ENCODE measurements at places on chromosomes 12 and 14.
A peak's percentile ranks its signal among the peaks of the same experiment; 100 is the strongest.

GRCh38 chr12:88951177-88951576, 370.9 kb upstream of the KITLG start:
- DNase-seq, result no peak

- no peak for DNase-seq
Observed at GRCh38 chr12:98519257-98519907, 4.0 kb downstream of the TMPO start.

DNA sequence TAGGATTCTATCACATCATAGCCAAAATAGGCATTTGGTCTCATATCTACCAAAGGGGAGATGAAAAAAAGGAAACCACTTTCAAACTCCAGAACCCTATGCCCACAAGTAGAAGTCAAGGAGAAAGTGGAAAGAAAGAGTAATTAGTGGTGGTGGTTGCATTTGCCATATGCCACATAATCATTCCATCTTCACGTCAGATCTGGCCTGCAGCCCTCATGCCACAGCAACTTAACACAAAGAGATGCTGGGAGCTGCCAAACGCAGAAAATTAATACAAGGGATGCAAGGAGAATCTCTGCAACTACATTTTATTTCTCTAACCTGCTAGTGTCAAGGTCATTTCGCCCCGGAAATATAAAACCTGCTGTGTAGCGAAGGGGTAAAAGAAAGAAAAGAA, 148.6 kb upstream of the FOXN3 start:
- DNase-seq, result no peak

DNA sequence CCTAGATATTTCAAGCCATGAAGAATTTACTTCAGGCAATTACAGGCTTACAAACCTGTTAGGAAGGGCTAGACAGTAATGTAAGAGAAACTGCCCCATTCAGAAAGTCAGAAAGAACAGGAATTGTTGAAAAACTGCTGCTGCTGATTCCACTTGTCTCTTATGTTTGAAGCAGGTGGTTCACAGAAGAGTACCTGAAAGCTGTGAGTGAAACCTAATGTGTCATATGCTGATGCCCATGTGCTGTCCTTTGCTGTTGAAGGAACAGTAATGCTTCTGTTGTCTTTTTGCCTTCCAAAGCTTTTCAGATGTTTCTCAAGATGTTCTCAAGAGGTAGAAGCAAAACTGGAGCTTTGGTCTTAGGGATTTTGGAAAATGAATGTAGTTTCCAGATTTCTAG, 39.0 kb downstream of the MNAT1 start:
- no peak for DNase-seq

DNA sequence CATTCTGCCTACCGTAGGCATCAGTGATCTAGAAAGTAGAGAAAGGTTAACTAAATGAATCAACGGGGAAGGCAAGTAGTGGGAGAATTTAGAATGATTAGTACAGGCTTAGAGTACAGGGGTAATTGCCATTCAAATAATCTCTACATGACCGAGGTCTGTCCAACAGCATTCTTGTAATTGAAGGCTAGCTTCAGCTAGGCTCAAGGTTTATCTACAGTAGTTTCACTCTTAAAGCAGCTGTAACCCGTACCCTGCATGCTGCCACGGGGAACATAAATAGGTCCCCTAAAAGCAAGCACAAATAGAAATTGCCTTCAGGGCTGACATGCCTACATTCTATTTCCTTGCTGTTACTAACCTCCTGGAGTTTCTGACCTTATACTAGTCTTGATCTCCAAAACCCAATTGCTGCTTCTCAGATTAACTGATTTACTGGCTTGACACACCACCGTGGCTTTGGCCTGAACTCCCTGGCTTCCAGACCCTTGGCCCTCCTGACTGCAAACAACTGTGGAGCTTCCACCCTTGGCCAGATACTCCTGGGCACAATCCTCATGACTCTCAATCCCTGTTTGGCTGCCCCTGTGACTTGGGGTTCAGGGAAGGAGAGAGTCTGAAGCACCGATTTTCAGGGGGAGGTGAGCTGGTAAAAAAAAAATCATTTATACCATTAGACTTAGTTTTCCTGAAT, 242.1 kb upstream of the FOXN3 start:
- DNase-seq, result no peak

DNA sequence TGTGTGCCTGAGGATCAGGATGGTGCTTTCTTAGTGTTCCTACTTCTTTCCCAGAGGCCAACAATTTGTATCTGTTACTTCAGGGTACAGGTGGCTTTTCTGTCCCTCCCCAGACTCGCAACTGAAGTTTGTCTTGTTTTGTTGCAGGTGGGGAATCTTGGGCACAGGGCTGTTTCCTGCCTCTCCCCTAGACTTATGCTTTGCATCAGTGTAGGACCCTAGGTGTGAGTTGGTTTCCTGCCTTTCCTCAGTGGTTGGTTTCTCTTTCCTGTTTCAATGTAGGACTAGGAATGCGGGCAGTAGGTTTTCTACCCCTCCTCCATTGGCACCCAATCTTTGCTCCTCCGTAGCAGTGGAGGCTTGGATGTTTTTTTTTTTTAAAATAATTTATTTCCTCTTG, 87.0 kb downstream of the TRMT5 start:
- DNase-seq, result no peak

GRCh38 chr14:84707830-84708229, 822.1 kb upstream of the FLRT2 start:
- DNase-seq, result no peak

GRCh38 chr12:115324949-115325593, 641.1 kb upstream of the TBX3 start:
- DNase-seq, result no peak

GRCh38 chr12:101823891-101824290, 6.9 kb downstream of the GNPTAB start:
- peak; percentile 34 for DNase-seq

- no peak for DNase-seq
Observed at GRCh38 chr12:121578230-121579189, 2.3 kb downstream of the KDM2B start.

DNA sequence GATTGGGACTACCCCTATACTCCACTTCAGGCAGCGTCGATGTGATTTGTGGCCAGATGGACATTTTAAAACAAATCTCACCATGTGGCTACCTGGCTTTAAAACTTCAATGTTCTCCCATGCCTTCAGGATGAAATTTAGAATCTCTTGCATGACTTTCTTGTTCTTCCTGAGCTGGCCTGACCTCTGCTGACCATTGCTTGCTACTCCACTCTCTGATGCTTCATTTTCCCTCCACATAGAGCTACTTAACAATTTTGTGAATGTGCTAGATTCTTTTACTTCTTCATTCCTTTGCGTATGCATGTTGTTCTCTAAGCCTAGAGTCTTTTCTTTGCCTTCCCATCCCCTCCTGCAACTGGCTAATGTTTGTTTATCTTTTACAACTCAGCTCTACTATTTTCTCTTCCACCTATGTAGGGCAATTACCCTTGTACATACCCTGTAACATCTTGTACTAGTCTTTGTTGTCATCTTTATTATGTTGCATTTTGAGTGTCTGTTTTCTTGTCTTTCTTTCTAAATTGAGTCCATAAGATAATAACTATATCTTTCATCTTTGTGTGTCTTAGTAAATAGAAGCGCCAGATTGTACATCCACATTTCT, 41.2 kb downstream of the YLPM1 start:
- DNase-seq, result no peak

- no peak for DNase-seq
Observed at GRCh38 chr12:126157575-126157966, 1092.3 kb downstream of the AACS start.

DNA sequence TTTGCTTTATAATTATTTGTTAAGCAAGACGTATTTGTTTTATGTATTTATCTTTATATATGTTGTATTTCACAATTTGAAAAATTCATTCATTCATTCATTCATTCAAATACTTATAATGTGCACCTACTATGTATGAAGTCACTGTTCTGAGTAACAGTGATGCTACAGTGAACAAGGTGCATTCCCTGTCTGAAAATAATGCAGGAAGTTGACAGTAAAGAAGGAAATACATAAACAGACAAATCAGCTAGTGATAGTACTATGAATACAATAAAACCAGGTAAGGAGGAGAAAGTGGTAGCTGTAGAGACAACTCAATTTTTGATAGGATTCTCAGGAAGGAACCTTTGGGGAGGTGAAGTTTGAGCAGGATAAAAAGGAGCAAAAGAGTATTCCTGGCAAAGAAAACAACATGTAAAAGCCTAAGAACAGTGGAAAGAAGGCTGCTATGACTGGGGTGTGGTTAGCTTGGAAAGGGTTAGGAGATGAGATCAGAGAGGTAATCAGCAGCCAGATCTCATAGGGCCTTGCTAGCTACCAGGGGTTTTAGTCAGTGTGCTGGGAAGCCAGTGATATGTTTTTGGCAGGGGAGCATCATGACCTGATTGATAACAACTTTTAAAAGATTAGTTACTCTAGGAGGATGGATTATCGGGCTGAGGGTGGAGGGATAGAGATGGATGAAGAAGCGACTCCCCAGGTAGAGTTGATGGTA, 17.4 kb downstream of the BICDL1 start:
- no peak for DNase-seq

DNA sequence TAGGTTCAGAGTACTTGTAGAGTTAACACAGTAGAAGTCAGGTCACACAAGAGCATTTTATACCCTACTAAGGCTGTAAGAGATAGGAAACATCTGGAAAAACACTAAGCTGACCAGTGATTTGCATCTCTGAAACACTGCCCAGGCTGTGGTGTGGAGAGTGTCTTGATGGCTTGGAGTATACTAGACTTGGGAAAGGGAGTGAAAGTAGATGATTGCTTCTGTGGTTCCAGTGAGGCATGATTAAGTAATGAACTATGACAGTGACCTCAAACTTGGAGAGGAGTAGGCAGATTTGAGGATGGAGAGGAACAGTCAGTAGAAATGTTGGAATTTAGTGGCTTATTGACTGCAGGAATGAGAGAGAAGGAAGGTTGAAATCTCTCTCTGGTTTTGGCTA, 201.2 kb downstream of the FLRT2 start:
- DNase-seq, result no peak

DNA sequence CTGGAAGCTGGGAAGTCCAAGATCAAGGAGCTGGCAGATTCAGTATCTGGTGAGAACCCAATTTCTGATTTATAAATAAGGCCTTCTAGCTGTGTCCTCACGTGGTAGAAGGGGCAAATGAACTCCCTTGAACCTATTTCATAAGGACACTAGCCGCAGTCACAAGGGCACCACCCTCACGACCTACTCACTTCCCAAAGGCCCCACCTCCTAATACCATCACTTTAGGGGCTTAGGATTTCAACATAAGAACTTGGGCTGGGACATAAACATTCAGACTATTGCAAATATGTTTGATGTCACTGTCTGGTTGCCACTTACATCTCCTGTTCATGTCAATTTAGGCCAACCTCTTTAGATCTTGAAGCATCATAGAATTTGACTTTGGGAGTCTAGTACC, 10.8 kb upstream of the CNIH1 start:
- DNase-seq, result no peak

- no peak for DNase-seq
Observed at GRCh38 chr12:20946732-20947131, 136.2 kb downstream of the SLCO1B3 start.

DNA sequence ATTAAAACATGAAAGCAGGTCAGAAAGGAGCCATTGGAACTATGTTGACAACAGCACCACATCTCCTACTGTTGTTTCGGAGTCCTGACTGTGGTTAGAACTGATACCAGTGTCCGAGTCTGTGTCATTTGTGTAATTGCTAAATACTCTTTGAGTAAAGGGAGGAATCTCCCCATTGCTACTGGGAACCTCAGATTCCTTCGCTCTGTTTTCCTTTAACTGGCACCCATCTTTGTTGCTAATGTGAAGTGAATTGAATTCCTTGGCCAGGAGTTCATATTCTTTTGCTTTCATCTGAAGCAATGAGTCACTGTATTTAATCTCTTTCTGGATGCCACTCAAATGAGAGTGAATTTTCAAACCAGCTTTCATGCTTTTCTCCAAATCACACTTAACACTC, 31.5 kb downstream of the RASSF9 start:
- no peak for DNase-seq

GRCh38 chr14:58693048-58693447, 55.3 kb downstream of the DACT1 start:
- no peak for DNase-seq

DNA sequence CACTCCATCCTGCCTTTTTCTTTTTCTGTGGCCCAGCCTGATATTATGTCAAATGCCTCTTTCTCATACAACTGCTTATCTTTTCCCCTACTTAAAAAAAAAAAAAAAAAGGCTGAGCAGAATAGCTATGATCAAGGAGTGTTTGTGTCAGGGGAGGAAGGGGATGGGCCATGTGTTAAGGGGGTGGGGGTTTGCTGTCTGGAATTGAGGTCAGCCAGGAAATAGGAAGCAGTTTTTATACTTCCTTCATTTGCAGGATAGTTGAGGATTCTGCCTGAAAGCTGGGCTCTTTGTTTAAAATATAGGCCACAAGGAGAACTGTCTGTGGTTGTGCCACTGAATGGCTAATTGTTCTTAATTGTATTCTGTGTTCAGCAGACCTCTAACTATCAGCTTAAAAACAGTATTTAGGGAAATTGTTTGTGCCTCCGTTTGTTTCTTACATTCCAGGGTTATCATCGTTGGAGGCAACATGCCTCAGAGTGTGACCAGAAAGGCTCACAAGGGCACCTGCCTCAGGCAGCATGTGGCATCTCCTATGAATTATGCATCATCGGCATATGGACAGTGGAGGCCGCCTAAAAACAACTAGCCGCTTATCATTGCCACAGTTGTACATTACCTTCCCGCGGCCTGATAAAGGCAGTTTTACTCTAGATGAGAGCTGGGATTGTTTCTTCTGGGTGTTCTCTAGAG, 96.0 kb downstream of the SRGAP1 start:
- no peak for DNase-seq

DNA sequence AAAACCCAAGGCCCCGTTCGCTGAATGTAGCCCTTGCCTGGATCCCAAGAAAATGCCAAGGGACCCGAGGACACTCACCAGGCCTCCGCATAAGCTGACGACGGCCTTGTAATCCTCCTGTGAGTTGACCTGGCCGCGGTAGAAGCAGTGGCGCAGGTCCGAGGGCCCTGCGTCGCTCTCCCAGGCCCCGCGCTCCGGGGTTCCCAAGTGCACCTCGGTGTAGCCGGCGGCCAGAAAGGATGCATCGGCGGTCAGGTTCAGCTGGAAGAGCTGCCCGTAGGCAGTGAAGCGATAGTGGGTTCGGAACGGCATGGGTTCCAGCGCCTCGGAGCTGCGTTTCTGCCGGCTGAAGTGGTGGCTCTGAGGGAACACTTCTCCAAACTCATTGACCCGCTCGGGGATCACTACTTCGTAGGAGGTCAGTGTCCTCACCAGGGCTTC, 1.2 kb downstream of the ADAMTS20 start:
- DNase-seq, result no peak

GRCh38 chr12:107109726-107110719, 16.7 kb upstream of the CRY1 start:
- no peak for DNase-seq

DNA sequence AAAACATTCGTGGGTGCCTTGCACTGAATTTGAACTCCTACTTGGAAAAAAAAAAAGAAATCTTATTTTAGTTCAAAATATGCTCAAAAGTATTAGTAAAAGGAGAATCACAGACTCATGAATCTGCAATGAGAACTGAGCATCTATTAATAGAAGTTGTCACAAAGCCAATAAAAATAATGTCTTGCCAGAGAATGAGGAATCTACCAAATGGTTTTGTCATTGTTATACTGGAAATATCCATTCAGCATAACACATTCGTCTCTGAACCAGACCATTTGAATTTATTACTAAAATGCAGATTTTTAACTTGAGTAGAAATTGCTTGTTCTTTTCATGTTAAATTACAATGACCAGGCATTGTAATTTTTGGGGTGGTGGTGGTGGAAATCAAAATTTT, 11.6 kb upstream of the PTPRB start:
- DNase-seq, result no peak

All from activated CD4-positive, alpha-beta T cell treated with anti-CD3 and anti-CD28 coated beads for 24 hours (primary cell).